ENCODE measurements at places on chromosomes 12 and 14.
A peak's percentile ranks its signal among the peaks of the same experiment; 100 is the strongest.

GRCh38 chr12:25852792-25853191 lies 105.7 kb upstream of the RASSF8 start:
- no peak for DNase-seq

DNA sequence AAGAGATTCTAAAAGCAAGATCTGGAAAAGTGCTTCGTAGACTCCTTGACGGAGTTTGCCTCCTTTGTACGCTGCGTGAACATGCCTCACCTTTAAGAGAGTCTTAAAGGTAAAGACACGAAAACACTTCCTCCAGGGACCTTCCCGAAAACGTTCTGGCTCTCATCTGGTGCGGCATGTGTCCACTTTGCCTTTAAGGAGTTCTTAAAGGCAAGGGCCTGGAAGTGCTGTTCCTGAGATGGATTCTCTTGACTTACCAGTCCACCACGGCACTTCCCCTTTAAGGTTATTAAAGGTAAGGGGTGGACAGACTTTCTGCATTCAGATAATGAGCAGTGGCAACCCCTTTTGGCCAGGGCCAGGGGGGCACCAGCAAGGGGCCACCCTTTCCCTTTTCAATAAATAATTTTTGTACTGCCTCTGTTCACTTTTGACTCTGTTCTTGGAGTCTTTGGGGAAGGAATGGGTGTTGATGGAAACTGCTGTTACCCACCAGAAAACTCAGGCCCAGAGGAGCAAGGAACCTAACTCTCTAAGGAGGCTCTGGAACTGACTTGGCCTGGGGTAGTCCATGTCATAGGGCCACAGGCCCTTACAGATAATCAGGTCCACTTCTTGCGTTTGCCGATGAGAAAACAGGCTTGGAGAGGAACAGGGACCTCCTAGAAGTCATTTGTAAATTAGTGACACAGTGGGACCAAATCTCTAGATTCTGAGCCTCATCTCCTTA lies 4.4 kb downstream of the REM2 start:
- DNase-seq = no peak

DNA sequence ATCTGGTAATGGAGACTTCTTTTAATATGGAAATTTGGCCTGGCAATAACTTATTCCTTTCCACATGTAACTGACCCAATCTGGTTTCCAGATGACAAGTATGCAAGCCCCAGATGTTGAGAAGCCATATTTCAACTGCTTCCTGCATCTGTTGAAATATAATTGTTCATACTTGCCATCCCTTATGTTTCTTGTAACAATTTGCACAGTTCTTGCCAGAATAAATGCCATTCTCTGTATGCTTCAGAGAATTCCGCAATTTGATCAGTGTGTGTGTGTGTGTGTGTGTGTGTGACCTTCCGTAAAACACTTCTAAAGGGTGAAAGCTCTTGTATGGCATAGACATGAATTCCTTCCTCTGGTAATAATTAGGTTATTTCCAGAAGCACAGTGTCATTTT lies 1.8 kb upstream of the CLEC2A start:
- DNase-seq = no peak

DNA sequence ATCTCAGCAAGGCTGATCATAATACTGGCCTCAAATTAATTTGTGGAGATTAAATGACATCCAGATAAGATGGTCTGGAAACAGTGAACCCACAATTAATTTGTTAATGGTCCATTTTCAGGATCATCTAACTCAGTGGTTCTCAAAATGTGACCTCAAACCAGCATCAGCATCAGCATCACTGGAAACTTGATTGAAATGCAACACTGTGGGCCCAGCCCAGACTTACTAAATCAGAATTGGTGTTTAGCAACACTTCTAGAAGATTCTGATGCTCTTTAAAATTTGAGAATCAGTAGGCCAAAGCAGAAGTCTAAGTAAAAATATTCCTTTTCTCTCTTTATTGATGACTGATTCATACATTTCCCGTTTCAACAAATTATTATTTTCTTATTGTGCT lies 10.7 kb upstream of the KRT82 start:
- DNase-seq = no peak

GRCh38 chr12:61991661-61992060 lies 268.5 kb upstream of the USP15 start:
- DNase-seq = no peak

- DNase-seq = no peak
These were observed 326.8 kb downstream of the SYT1 start for GRCh38 chr12:79191391-79191790.

- no peak for DNase-seq
These were observed 3.5 kb downstream of the DEGS2 start for GRCh38 chr14:100155756-100156616.

- DNase-seq = no peak
These were observed 861.1 kb downstream of the GALC start for GRCh38 chr14:87131879-87132278.

DNA sequence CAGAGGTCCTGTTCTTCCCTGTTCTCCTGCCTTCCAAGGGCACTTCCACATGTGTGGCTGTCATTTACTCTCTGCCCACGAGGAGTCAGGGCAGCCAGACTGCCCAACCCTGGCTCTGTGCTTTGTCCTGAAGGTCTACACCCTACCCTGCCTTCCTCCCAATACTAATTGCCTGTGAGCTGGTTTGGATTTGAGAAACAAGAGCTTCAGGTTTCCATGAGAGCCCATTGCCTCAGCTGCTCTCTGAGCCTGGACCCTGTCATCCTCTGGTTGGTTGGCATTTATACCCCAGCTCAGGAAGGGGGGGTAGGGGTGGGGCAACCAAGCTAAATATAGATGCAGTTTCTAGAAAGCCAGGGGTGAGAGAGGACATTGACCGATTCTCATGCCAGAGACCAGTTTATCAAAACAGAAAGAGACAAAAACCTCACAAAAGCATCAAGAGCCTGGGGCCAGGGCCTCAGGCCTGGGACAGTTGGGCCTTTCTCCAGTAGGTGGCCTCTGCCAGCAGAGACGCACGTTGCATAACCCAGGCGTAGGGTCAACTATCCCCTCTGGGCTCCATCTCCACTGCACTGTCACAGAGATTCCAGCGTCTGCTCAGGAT lies 34.5 kb downstream of the VDR start:
- DNase-seq = no peak

GRCh38 chr12:55938826-55939501 lies 8.0 kb downstream of the DGKA start:
- no peak for DNase-seq

DNA sequence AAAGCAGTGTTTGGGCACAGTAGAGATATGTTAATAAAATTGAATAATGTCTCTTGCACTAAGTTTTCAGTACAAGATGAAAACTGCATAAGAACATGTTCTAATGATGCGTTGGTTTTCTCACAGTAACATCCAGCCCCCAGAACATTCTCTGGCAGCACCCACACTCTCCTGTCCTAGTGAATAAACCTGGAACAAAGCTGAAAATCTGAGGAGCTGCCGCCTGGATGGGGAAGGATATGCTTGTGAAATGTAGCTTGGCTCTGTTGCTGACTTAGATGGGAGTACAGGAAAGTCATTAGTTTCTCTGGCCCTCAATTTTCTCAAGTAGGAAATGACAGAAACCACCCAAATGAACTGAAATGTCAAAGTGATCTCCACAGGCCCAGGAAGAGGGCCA lies 323.8 kb downstream of the APAF1 start:
- DNase-seq = no peak

GRCh38 chr12:100539202-100539601 lies 34.3 kb upstream of the GAS2L3 start:
- DNase-seq = no peak

GRCh38 chr14:38547961-38548490 lies 292.1 kb upstream of the CLEC14A start:
- DNase-seq = no peak

DNA sequence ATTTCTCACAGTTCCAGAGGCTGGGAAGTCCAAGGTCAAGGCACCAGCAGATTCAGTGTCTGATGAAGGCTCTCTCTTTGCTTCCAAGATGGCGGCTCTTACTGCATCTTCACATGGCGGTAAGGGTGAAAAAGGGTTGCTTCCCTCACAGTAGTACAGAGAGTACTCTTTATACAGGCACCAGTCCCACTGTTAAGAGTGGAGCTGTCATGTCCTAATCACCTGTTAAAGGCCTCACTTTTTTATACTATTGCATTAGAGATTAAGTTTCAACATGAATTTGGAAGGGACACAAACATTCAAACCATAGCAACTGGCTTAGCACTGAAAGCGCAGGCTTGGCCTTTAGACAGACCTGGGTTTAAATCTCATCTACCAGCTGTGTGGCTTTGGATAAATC lies 50.0 kb upstream of the TCL1A start:
- DNase-seq = no peak

DNA sequence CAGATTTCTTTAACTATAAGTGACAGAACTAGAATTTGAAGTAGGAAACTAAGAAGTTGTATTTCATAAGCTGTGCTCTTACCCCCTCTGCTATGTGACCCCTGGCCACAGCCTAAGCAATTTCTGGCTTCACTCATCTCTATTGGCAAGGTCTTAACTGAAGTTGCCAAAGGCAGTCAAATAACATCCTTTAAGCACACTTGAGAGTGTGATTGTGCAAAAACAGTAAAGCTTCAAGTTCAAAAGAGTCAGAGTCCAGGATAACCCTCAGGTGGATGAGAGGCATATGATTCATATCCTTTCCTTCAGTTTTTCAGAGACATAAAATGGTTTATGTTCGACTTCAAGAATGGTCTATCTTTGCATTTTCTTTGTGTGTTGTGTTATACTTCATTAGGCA lies 45.2 kb downstream of the GRIP1 start:
- no peak for DNase-seq

DNA sequence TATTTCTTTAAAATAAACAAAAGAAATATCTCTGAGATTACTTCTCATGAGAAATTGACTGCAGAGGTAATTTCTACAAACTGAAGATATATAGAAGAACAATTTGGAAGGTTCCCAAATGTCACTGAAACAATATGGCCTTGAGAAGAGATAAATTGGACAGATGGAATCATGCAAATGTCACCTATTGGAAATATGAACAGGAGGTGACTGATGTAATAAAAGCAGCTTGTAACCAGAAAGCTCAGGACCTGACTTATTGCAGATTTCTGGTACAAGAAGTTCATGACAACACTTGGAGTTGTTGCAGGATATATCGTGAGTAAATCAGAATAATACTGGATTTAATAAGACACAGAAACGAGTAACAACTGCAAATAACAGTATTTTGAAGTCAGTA lies 93.3 kb upstream of the TRHDE start:
- no peak for DNase-seq

DNA sequence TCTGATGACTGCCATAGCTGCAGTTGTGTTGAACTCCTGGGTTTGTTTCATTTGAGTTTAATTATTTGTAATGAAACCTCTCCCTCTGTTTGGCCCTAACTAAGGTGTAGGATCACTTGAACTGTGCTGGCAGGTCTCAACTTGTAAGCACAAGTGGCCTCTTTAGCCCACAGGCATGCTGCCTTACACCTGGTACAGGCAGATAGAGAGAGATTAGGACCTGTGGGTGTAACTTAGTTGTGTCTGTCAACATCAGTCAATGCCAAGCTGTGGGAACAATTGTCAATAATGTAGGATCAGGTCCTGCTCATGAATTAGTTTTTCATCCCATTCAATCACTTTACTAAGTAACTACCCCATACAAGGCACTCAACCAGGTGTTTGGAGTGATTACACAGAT lies 263.0 kb upstream of the G2E3 start:
- no peak for DNase-seq

- peak; percentile 30 for DNase-seq
These were observed at the start of gene GALNT6 for GRCh38 chr12:51391283-51392123. Gene GALNT6 (minus strand): TSS chr12:51391406. CDS start chr12:51379781, 11,625 bp downstream.

- DNase-seq = no peak
These were observed 246.2 kb downstream of the SEC23A start for GRCh38 chr14:38856798-38857197.

GRCh38 chr12:11893998-11894397 lies 176.7 kb upstream of the BCL2L14 start:
- no peak for DNase-seq

DNA sequence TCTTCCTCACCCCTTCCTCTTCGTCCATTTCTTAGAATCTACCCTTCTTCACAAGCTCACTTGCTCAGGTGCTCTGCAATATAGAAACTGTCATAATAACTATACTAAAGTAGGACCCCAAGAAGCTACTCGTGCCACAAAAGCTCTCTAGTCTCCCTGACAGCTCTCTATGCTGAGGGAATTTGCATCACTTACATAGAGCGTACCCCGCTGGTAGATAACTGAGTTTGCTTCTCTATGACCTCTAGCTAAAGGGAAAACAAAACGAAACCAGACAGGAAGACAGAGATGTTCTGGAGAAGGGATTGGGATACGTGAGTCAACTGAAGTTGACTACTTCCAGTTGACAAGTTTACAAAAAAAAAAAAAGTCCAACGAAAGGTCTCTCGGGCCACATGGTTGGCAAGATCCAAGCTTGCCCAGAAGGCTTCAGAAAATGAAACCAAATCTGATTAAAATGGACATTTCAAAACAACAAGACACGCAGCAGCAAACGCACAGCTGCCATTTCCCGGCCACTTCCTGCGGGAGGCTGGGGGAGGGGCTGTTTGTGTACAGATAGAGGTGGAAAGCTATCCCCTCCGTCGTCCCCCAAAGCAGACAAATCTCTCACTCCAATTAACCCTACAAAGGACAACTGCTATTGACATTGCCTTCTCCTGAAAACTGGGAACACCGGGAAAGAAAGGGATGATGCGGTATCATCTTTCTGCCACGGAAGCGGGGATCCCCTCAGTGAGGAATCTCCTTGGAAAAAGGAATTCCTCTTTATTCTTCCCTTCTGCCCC lies 1.3 kb downstream of the BAZ2A start:
- no peak for DNase-seq

Measured in activated CD4-positive, alpha-beta T cell treated with anti-CD3 and anti-CD28 coated beads, Interleukin-2, amount 50 U/mL, for 24 hours (primary cell).